ENCODE measurements at places on chromosomes 5 and 9.

DNA sequence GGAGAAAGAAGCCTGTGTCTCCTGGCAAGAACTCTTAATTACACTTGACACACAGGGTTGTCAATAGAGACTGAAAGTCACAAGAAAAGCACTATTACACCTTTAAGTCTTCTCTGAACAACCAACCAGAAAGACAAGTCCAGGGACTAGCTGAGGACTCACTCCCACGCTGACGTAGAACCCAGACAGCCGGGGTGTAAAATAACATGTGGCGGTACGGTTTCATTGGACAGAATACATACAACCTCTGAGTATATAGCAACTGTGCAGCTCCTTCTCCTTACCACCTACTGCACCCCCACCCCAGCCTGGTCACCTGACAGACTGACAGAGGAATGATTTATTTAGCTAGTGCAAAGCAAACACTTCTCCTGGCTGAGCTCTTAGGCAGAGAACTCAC is 103.4 kb upstream of the RASEF start:
- no peak for DNase-seq

GRCh38 chr9:20048437-20048836 is 259.6 kb upstream of the SLC24A2 start:
- DNase-seq = no peak

DNA sequence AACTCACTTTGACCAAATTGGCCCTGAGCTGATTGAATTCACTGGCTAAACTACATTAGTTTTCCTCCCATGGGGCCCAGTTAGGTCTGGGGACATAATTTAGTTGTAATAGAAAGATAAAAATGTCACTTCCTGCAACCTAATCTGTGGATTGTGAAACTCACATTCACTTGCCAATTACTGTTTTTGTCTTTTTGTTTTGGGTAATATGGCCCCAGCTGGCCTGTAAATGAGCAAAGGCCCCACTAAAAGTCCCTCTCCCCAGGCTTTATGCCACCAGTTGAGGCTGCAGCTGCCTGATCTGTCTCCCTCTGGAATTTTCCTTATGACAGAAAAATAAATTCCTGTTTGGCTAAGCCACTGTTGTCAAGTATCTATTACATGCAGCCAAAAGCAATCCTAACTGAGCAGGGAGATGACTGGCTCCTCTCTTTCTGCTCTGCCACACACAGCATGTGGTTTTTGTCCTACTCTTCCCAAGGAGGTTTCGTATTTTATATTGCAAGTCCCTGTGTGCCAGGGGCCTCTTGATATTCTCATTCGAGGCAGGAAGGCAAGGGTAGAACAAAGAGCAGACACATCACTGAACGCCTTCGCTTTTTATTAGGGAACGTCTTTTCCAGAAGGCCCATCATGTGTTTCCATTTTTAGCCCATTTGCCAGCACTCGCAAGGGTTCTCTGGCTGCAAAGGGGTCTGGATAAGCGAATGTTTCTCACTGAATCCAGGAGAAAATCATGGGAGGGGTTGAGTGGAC is 24.1 kb upstream of the SLC25A48 start:
- DNase-seq = no peak

- no peak for DNase-seq
Observed at GRCh38 chr5:76408104-76408654, 5.1 kb downstream of the IQGAP2 start.

GRCh38 chr5:7650755-7651154 is 200.2 kb downstream of the CFAP90 start:
- DNase-seq = no peak

GRCh38 chr5:151624476-151624875 is 33.3 kb upstream of the FAT2 start:
- no peak for DNase-seq

Measured in Kasumi-1 (cell line).